DMS79 treated with DMSO at 0.1 percent for 48 hours (cell line): ENCODE measurements at places on chromosomes 2 and 18.

- DNase-seq, result no peak
Measured at GRCh38 chr2:235160281-235160810, 208.5 kb downstream of the SH3BP4 start.

GRCh38 chr2:36572054-36572718 lies 25.8 kb downstream of the FEZ2 start:
- DNase-seq, result no peak

- DNase-seq, result no peak
Measured at GRCh38 chr2:134513465-134513804, 205.4 kb downstream of the TMEM163 start.

DNA sequence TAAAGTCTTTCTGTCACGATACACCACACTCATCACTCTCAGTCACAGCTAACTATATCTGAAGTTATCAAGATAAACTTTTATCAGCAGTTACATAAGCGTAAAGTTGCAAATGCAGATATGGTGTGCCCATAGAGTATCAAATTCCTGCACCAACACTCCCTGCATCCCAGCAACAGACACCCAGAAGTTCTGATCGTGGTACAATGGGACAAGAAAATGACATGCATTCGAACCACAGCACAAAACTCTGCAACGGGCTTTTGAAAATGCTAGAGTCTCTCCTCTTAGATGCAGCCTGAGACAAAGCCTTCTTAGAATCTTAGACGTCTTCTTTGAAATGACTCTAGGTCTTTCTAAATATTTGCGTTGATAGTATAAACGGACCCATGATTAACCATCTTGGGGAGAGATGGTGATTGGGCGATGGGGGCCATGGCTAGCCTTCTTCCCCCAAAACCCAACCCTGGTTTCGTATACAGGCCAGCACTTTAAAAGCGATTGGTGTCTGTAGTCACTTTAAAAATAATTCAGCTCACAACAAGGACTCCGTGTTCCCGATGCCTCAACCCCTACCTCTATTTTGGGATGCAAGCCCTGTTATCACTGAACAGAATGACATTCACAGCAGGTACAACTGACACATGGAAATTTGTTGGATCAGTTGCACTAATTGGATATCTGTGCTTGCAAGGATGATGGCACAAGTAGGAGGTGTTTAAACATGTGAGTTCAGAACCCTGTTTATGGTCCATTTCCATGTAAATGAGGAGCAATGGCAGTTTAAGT lies 286.6 kb downstream of the MYT1L start:
- no peak for DNase-seq

DNA sequence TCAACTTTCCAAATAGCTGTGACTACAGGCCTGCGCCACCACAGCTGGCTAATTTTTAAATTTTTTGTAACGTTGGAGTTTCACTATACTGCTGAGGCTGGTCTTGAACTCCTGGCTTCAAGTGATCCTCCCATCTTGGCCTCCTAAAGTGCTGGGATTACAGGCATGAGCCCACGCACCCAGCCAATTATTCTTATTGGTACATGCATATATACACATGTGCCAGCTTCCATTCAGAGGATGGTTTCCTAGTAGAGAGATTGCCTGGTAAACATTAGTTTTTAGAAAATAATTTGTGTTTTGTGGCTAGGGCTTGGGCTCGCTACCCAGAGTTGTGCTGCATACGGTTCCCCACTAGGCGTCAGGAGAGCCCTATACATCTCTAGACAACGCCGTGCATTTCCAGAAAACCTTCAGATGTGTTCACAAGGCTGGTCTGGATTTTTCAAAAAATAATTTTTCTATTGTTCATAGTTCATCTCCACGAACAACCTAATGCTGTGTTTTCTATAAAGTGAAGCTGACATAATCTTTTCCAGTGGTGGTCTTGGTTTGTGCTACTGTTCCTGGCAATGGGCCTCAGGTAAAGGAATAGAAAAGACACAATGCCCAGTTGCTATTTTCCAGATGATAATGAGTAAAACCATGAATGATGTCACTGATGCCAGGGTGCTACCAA lies 14.6 kb upstream of the AFG3L2 start:
- peak; percentile 73 for DNase-seq

GRCh38 chr2:160512491-160512890 lies 18.9 kb upstream of the RBMS1 start:
- no peak for DNase-seq

DNA sequence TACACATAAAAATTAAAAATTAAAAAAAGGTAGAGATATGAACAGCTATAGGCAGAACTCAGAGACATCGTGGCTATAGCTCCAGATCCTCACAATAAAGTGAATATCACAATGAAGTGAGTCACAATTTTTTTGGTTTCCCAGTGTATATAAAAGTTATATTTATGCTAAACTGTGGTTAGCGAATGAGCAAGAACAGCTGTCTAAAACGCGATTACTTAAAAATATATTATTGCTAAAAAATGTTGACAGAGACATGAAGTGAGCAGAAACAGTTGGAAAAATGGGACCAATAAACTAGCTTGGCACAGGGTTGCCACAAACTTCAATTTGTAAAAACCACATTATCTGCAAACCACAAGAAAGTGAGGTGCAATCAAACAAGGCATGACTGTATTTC lies 551.7 kb upstream of the NETO1 start:
- no peak for DNase-seq

DNA sequence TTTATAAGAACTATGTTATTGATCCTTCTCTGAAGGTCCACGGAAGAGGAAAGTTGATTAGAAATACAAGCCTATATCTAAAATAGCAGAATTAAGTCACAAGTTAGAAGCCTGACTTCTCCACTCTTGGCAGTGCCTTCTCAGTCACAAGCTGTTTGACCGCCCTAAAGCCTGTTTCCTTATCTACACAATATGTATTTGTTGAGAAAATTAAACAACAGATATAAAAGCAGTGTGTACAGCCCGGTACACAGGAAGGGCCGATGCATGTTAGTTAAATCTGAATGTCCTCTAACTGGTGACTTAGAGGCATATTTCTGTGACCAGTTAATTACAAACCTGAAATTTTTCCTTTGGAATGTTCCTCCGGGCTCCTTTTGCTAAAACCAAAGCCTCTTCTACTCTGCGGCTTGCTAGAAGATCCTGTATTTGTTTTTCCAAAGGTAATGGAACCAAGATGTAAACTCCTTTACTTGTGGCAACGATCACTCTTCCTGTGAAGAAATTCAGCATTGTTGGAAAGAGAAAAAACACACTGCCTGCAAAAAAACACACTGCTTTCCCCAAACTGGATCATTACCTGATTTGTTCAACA lies 33.4 kb downstream of the TGFBRAP1 start:
- no peak for DNase-seq

DNA sequence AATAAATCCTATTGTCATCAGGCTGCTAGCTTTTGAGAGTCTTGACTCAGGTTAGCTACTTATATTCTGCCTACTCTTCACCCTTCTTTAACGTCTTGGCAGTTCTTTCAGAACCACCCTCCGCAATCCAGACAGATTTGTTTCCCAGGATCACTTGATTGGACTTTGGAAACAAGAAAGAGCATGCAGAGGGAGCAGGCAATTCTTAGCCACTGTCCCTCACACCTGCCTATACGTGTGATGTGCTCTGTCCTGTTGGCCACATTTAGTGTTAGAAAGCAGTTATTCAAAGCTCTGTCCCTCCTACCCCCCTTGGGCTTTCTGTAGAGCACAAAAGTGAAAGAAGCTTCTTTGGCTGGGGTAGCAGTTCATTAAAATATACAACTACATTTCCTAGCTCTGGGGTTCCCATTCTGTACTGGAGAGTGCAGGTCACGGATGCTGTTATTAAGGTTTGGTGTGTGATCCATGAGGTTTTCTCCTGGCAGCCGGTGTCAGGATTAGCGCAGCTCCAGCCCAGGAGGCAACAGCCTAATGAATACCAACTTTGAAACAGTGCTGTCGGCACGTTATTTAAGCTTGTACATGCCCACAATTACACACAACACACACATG lies 6.3 kb downstream of the FZD5 start:
- no peak for DNase-seq

DNA sequence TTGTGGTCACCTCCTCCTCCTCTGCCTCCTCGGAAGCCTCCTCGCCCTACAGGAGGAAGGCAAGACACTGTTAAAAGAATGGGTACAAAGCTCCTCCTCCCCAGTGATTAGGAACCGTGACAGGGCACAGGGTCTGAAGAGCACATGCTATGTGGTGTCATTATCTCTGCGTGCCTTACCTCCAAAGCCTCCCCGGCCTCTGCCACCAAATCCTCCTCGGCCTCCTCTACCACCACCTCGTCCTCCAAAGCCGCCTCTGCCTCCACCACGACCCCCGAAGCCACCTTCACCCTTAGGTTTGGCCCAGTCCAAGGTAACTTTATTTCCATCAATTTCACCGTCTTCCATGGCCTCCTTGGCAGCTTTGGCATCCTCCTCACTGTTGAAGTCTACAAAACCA lies 9.1 kb downstream of the NCL start:
- no peak for DNase-seq

DNA sequence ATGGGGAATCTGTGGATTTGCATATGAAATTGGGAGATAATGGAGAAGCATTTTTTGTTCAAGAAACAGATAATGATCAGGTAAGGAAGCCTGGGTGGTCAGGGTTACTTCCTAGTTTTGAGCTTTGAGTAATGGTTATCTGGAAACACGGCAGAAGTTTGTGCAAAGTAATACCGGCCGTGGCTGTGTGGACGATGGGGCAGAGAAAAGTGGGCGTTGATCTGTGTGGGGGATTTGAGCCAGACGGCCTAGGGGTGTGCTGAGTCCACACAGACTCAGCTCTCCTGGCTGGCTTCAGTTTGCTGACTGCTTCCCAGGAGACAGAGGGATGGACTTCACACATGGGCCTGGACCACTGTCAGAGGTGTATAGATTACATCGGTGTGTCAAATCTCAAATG lies 21.3 kb downstream of the LPIN1 start:
- DNase-seq, result no peak

GRCh38 chr18:63312737-63313395 lies 6.7 kb downstream of the BCL2 start:
- DNase-seq, result no peak

DNA sequence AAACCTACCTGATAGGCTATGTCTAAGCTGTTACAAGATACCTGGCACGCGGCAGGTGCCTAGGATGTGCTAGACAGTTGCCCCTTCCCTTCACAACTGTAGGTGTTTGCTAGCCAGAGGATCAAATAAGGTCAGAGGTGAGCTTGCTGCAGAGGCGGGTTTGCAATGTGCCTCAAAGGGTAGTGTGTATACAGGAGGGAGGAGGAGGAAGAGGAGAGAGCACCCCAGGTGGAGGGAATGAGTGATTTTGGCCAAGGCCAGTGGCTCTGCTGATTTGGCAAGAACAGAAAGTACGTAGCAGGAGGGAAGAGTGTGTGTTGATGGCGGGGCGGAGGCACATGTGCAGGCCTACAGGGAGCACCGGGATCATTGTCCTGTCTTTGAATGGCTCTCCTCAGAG lies 236.5 kb downstream of the HAUS1 start:
- DNase-seq, result no peak

DNA sequence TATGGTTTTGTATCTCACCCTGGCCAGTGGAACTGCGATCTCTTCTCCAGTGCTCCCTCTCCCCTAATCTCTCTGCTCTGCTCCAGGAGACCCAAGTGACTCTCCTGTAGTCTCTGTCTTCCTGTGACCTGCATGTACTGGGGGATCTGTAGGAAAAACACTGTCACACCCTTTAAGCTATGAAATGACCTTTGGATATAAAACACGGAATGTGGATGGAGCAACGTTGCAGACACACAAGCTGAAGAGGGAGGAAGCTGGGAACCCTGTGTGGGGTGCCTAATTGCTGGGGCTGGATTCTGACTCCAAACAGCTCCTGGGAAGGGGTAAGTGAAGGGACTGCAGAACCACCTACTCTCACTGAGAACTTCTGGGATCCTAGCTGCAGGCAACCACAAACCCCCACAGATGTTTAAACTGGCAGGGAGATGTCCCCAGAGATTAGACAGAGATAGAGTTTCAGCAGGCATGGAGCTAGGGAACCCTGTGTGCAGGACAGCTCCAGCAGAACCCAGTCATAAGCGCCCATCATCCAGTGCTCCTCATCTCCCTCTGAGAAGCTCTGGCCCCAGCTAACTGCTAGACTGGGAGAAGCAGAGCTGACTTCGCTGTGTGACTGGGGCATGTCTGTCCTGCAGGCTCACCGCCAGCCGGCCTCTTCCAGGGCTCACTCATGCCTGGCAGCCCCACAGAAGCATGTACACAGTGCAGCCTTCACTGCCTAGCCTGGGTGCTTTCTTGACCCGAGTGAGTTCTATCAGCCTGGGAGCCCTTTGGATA lies 482.7 kb upstream of the SETBP1 start:
- DNase-seq, result no peak

DNA sequence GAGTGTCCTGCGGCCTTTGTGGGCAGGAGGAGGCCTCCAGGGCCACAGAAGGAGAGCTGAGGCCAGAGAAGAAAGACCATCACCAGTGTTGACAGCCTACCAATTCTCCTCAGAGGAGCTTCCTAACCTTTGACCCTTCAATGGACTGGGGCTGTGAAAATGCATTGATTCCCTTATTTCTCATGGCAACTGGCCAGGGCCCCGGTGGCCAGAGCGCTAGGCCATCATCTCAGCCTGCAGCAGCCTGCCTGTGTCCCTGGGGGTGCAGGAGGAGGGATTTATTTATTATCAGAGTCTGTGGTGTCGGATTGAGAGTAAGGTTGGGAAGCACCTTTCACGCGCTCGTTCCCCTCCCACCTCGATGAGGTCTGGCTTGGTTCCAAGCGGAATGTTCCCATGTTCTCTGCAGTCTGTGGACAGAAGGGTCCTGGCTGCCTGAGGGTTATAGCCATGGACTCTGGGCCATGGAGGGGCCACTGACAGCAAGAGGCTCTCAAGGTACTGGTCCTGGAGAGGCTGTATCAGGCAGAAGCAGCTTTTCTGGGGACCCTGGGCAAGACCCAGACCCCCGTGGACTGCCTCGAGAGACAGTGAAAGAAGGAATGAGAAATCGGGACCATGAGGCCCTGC lies 53.8 kb downstream of the CYP27C1 start:
- no peak for DNase-seq

- no peak for DNase-seq
Measured at GRCh38 chr2:133774654-133775015, 206.4 kb upstream of the NCKAP5 start.

GRCh38 chr2:109185338-109185737 lies 56.3 kb downstream of the SH3RF3 start:
- DNase-seq, result no peak

GRCh38 chr2:28342081-28342967 lies 50.3 kb upstream of the FOSL2 start:
- DNase-seq, result no peak

GRCh38 chr2:177983183-177983788 lies 89.3 kb downstream of the PDE11A start:
- DNase-seq, result peak; percentile 43

DNA sequence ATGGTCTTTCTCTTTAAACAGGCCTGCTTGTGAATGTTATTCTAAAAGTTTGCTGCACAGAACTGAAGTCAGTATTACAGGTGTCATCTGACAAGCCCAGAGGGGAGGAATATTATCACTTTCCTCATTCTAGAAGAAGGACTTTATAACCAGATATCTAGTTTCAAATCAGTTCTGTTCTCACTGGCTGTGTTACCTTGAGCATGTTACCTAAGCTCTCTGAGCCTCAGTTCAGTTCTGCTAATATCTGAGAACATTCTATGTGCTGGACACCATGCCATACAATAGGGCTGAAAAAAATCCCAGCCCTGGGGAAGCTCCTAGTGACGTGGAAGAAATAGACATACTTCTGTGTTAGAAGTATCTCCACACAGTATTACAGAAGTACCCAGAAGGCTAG lies 27.9 kb downstream of the MAPRE3 start:
- DNase-seq, result no peak
